ENCODE measurements at places on chromosomes 5 and 9.

DNA sequence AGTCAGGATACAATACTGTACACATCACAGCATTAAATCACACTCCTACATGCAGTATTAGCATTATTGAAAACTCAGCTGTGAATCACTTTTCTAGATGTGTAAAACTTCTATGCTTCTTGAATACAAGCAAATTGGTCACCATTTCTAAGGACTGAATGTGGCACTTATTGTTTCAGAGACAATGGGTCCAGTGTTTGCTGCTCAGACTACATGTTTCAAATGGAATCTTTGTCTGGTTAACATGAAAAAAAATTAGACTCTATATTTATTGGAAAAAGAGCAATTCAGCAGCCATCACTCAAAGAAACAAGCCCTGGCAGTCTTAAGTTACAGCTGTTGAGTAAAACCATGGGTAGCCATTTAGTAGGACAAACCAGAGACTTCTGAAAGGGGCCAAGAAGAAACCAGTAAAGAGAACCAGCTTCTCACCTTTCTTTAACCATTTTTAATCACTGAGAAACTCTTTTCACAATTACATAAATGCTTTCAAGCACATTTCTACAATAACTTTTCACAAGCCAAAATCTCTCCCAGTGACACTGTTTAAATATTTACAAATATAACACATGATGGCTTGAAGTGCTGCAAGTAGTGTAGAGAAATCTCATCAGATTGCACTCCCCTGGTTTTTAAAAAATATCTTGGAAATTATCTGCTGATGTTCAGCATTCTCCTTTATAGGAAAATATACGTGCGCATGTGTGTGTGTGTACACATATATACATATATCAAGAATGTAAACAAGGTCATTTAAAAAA, 35.2 kb downstream of the OR2K2 start:
- no peak for DNase-seq

- no peak for DNase-seq
Observed at GRCh38 chr5:11126844-11127243, 365.8 kb upstream of the DAP start.

DNA sequence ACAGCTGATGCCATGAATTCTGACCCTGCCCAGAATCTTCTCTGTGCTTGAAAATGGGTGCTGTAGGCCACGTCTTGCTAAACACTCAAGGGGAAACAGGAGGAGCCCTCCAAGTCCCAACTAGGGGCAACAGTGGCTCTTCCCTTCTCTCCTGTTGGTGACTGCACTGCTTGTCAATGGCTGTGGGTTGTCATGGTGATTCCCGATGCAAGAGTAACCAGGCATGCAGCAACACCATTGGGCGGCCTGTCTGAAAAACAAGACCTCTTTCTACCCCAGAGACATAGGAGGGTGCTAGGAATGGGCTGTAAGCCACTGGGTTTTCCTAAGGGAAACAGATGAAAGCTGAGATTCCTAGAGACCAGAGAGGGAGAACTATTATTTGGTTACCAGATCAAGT, 201.7 kb upstream of the PANK3 start:
- no peak for DNase-seq

- no peak for DNase-seq
Observed at GRCh38 chr9:70551396-70551795, 136.9 kb upstream of the KLF9 start.

- DNase-seq: no peak
Observed at GRCh38 chr5:142184988-142185387, 76.4 kb downstream of the NDFIP1 start.

- no peak for DNase-seq
Observed at GRCh38 chr5:137214446-137215189, 284.5 kb downstream of the SPOCK1 start.

- no peak for DNase-seq
Observed at GRCh38 chr5:65327582-65327981, 154.1 kb downstream of the ADAMTS6 start.

- no peak for DNase-seq
Observed at GRCh38 chr5:94432499-94432898, 185.9 kb downstream of the KIAA0825 start.

GRCh38 chr9:128627127-128627715, 29.4 kb downstream of the DYNC2I2 start:
- DNase-seq: no peak

DNA sequence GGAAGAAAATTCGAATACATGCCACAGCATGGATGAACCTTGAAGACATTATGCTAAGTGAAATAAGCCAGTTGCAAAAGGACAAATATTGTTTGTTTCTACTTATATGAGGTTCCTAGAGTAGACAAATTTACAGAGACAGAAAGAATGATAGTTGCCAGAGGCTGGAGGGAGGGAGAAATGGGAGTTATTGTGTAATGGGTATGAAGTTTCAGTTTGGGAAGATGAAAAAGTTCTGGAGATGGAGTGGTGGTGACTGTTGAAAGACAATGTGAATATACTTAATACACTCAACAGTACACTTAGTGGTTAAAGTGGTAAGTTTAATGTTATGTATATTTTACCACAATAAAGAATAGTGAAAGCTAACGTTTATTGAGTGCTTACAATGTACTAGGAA, 99.6 kb upstream of the SLC44A1 start:
- DNase-seq: no peak

DNA sequence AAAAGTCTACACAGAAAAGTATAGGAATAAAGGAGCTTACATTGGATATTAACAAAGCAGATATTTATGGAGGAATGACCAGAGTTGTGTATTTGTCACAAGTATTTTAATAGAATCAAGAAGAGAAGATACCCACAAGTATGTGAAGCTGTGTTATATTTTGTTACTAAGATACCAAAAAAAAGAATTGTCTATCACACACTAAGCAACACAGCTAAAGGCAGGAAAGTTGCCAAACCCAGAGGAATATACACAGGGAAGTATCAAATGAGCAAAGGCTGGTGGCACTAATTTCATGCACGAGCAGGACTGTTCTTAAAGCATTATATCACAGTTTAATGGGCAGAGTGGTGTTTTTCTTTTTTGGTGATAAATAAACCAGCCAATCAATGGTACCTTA, 30.9 kb upstream of the RAI14 start:
- DNase-seq: no peak

DNA sequence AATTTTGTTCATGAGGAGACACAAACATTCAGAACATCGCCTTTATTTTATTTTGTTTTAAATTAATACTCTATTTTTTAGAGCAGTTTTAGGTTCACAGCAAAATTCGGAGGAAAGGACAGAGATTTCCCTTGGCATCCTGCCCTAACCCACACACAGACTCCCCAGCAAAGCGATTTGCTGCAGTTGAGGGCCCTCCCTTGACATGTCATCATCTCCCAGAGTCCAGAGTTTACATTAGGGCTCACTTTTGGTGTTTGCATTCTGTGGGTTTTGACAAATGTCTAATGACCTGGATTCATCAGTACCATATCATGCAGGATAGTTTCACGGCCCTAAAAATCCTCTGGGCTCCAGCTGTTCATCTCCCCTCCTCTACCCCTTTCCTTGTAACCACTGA, 33.6 kb upstream of the COL5A1 start:
- no peak for DNase-seq

DNA sequence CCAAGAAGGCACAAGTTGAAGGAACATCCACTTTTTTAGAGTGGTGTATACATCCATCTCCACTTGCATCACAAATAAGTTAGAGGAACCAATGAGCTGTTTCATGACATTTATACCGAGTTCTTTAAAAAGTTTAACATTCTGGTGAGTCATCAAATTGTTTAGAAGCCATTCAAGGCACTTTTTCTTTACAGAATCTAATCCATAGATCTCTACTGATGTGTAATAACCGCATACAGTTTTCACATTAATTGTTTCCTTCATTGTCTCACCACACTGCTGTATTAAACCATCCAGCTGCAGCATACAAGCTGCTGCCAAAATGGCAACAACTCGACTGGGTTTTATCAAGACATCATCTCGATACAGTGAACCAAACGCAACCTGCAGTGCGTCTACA, 744 bp downstream of the GMCL2 start:
- DNase-seq: no peak

GRCh38 chr9:121038804-121039203, 11.3 kb downstream of the C5 start:
- DNase-seq: no peak

DNA sequence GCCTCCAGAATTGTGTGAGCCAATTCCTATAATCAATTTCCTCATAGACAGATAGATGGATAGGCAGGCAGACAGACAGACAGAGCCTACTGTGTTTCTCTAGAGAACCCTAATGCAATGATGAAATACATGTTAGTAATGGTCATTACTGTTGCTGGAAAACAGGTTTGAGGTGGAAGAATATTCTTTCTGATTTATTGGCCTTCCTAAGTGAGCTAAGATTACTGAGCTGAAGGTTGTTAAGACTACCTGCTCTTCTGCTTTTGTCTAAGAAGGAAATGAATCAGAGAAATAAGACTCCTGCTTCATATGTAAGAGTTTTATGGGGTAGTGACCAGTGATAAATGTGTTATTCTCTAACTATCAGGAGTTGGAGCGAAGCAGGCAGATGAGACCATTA, 219.9 kb downstream of the ELAVL2 start:
- DNase-seq: no peak

- no peak for DNase-seq
Observed at GRCh38 chr9:71937898-71938297, 26.5 kb downstream of the C9orf85 start.

DNA sequence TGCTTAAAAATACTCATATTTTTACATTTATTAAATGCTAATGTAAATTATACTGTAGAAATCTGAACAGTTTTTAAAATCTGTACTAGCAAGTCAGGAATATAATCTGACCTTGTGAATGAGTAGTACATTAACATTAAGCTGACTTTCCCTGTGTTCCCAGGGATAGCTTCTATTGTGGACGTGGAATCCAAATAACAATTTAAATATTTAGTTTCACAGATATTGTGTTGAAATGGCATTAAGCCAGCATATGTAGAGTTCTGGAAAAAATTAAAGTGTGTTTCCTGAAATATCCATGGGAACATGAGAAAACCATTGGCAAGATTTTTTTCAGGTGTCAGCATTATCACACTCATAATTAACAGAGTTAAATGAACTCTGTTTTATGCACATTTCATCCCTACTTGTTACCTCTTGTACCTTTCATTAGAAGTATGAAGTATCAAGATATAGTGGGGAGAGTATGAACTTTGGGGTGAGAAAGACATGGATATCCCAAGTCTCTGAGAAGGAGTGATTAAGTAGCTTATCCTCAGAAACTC, 5.7 kb downstream of the RABGAP1 start:
- no peak for DNase-seq

GRCh38 chr5:159106193-159106568, 6.5 kb upstream of the EBF1 start:
- peak; percentile 24 for DNase-seq

- DNase-seq: no peak
Observed at GRCh38 chr5:149572576-149573231, 8.6 kb upstream of the ARHGEF37 start.

- DNase-seq: no peak
Observed at GRCh38 chr5:177319913-177320588, 8.4 kb upstream of the MXD3 start.

DNA sequence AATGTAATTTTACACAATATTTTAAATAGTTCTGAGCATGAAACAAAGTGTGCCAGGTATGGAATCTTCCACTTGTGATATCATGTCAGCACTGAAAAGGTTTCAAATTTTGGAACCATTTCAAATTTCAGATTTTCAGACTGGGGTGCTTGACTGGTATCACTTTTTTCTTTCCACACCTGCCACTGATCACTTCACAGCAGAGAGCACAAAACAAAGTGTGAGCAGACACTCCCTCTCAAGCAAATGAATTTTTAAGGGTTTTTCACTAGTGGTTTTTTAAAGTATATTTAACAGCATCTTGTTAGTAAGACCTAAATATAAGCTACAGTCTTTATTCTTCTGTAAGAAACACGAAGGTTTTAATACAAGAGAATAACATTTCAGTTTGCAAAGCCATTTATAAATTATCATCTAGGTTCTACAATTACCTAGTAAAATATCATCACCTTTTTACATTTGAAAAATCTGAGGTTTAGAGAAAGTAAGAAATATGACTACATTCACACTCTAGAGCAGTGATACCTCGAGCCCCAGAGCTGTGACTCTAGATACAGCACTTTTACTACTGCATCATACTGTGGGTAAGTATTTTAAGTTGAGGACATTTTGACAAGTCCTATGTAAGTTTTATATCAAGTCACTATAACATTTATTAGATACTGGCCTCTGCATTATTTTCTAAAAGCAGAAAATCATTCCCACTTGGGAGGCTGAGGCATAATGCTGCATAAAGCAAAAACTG, 14.6 kb downstream of the GOLPH3 start:
- no peak for DNase-seq

DNA sequence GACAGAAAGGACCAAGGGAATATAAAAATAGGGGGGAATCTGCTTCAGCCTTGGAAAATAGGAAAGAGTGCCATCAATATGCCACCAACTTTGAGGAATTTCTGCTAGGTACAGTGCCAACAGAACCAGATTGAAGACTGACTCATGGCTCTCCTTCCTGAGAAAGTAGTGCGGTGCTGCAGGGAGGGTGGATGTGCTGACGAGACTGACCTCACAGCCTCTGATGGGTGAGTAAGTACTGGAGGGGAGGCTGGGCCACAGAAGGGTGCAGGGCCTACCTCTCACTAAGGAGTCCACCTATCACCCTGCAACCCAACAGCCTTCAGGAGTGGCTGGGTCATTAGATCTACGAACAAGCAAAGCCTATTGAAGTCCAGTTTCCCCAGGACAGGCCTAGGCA, 187.6 kb downstream of the GABBR2 start:
- DNase-seq: no peak

- no peak for DNase-seq
Observed at GRCh38 chr5:168092209-168093185, 198.9 kb upstream of the WWC1 start.

DNA sequence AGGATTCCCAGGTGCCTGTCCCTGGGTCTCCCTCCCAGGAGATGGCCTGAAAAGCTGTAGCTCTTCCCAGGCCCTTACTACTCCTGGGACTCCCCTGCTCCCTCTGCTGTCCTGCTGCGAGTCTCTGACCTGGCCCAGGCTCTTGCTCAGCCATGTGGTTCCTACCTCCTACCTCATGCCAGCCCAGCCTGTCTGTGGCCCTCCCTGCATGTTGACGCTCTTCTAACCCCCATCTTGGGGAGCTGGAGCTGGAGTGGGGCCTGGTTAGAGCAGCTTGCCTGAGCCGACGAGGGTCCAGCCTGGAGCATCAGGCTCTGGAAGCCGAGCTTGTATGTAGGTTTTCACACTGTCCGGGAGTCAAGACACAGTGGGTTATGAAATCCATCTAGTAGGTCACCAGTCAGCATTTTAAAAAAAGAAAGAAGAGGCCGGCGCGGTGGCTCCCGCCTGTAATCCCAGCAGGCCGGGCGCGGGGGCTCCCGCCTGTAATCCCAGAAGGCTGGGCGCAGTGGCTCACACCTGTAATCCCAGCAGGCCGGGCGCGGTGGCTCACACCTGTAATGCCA, 244.4 kb downstream of the FANCC start:
- DNase-seq: no peak

- no peak for DNase-seq
Observed at GRCh38 chr5:10839118-10839517, 78.1 kb upstream of the DAP start.

GRCh38 chr5:172412724-172413286, 41.5 kb downstream of the SH3PXD2B start:
- no peak for DNase-seq

Data from right kidney (tissue), 9 donors.